ENCODE measurements at places on chromosomes 13 and 19.

- no peak for DNase-seq
Measured at GRCh38 chr19:37654629-37655300, 500 bp downstream of the ZFP30 start.

DNA sequence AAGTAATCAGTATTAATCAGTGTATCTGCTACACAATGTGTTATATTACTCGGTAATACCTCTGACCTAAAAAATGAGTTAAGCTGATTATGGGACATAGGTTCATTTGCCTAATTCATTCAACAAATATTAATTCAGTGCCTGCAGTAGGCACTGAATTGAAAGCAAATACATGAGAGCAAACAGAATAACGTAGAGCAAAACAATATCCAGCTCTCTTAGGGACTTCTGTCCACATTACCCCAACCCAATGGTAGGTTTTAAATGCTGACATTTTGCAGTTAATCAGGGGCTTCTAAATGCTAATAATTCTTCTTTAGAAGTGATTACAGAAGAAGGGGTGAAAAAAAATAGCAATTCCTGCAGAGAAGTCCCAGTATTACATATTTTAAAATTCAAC, 4.9 kb downstream of the RCBTB2 start:
- DNase-seq = no peak

DNA sequence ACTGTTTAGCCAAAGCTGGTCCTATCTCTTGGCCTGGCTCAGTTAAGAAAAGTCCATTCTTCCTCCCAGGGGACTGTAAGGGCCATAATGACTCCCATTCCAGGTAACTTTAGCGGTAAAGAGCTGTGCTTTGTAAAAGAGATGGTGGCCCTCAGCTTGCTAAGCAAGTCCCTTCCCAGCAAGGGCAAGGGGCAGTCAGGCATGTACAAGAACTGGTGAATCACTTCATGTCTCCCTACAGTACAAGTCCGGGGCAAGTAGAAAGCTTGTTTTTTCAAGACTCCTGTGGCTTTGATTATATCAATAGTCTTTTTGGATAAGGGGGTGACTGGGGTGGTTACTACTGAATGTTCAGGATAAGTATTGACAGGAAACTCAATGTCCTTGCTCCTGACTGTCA, 88.9 kb downstream of the SLC25A15 start:
- no peak for DNase-seq

DNA sequence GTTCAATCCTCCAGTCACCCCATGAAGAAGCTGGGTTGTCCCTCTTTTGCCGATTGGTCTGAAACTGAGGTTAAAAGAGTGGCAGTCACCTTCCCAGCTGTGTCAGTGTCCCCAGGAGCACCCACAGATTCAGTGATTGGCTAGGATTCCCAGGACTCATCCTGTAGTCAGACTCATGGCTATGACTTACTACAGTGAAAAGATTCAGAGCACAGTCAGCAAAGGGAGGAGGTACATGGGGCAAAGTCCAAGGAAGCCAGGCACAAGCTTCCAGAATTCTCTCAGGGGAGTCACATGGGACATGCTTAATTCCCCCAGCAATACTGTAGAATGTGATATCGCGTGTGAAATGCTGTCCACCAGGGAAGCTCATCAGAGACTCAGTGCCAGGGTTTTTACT, 14.2 kb downstream of the ZNF473 start:
- no peak for DNase-seq

- no peak for DNase-seq
Measured at GRCh38 chr19:3471954-3472655, 8.2 kb downstream of the SMIM24 start.

DNA sequence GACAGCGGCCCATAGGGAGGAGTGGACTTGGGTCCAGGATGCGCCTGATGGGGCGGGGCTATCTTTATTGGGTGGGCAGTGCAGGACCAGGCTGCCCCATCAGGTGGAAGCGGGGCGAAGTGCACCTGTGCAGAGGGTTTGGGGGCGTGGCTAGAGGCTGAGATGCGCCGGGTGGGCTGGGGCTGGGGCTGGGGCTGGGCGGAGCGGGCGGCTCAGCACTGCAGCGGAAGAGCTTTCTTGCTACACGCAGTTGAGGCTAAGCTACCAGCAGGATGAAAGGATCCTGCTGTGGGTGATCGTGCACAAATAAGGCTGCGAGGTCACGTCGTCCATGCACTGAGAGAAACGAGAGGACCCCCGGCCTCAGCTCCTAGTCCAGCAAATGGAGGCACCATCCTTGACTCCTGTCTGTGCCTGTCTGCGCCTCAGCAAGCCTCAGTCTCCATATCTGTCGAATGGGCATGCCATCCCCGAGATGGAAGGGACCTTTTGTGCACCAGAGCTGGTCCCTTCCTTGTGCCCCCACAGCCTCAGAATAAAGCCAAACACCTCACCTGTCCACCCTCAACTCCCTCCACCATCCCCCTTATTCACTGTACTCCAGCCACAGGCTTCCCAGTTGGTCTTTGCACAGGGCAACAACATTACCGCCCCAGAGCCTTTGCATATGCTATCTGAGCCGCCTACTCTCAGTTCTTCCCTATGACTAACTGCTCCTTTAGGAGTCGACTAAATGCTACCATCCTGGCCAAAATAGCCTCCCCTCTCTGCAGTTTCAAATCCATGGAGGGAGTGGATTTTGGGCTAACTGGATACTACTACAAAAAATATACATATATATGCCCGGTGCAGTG, 21.0 kb upstream of the HOMER3 start:
- no peak for DNase-seq

- DNase-seq = no peak
Measured at GRCh38 chr13:40428354-40428753, 238.1 kb downstream of the FOXO1 start.

- no peak for DNase-seq
Measured at GRCh38 chr19:13094106-13094504, 8.6 kb downstream of the LYL1 start.

GRCh38 chr19:9797871-9798270, 21.0 kb downstream of the FBXL12 start:
- no peak for DNase-seq

DNA sequence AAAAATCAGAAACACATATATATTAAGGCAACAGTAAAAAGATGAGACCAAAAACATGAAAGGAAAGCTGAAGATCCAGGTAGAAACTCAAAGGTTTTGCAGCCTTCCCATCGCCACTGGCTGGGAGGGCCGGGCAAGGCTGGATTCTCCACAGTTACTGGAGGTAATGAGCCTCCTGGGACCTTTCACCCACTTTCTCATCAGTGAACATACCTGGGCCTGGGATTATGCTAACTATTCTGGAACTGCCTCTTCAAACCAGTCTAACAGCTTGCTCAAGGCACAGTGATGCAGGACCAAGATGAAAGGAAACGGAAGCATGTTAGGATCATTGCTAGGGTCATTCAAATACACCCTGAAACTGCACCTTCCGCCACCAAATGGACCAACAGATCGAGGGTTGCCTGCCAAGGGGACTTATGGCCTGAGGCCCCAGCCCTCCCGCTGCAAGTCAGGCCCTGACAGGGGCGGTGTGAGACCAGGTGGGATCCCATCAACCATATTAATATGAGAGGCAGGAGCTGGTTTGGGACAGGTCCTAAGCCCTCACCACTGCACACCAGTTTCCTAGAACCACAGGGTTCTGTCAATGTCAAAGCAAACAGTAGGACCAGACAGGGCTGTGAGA, 28.4 kb upstream of the ATP12A start:
- DNase-seq = no peak

- no peak for DNase-seq
Measured at GRCh38 chr13:30394751-30395191, 27.5 kb upstream of the UBE2L5 start.

DNA sequence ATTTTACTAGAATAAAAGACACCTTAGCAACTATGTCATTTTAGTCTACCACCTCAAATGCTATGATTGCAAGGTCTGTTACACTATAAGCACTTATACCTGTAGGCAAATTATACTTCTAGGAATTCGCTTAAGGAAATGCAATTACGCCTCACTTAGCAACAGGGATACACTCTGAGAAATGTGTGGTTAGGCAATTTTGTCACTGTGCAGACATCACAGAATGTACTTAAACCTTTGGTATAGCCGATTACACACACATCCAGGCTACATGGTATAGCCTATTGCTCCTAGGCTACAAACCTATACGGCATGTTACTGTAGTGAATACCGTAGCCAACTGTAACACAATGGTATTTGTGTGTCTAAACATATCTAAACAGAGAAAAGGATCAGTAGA, 30.0 kb upstream of the ZNF573 start:
- no peak for DNase-seq

DNA sequence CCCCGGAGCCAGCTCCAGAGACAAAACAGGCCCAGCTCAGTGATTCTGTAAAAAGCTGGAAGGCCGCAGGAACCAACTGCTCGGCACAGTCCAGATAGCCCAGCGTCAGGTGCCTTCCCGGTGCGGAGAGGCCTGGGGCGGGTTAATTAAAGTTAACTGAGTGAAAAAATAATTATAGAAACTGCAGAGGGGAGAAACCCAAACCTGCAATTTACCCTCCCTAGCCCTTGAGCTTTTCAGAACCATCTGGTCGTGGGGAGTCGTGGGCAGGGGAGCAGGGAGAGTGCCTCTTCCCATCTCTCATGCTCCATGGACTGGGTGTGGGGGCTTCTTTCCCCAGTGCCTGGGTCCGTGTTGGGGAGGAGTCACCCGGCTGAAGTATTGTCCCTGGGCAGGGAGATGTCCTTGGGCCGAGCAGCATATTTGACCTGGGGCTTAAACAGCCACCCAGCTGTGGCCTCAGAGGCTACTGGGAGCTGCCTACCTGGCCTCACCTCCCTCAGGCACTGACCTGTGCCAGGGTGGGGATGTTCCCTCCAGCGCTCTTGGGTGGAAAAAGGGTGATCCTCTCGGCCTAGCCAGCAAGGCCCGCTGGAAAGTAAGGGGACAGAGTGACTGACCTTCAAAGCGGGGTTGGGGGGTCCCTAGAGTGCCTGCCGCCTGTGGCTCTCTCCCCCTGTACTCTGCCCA, 65.9 kb downstream of the CHST8 start:
- no peak for DNase-seq

- DNase-seq = peak; percentile 78
Measured at GRCh38 chr19:14048443-14049153, 13.3 kb downstream of the PALM3 start.

DNA sequence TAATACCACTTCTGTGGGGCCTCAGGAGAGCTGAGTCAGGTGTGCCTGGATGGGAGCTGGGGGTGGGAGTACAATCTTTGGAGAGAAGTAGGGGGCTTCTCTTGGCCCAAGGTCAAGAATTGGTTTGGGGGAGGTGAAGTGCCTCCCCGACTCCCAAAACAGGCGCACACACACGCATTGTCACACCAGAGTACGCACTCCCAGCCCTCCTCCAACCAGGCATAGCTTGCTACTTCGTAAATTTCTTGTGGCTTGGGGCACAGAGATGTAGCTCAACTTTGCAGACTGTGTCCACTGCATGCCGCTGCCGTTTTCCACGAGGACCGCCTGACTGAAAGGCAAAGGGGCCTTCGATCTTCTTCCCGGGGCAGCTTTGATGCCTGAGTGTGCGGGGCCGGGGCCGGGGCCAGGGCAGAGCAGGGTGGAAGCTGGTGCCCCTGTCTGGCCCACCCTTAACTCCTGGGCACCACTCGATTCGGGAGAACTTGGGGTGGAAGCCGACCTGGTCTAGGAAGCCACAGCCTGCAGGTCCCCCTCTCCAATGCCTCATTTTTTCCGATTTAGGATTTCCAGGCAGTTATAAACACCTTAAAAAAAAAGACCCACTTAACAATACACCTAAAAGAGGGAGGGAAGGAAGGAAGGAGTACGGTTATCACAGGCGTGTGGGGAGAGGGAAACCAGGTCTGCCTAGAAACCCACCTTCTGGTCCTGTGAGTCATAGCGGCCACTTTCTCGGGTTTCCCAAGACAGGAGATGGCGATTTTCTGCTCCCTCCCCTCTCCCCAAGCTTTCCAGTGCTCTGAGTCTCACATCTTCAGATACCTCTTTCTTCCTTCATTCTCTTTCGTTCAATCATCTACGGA, 5.8 kb upstream of the TSHZ3 start:
- no peak for DNase-seq

GRCh38 chr19:43362179-43362578, 8.7 kb downstream of the CD177 start:
- no peak for DNase-seq

GRCh38 chr13:92804346-92804745, 422.3 kb upstream of the GPC6 start:
- DNase-seq = no peak

GRCh38 chr13:60351326-60351725, 45.7 kb upstream of the TDRD3 start:
- DNase-seq = no peak

DNA sequence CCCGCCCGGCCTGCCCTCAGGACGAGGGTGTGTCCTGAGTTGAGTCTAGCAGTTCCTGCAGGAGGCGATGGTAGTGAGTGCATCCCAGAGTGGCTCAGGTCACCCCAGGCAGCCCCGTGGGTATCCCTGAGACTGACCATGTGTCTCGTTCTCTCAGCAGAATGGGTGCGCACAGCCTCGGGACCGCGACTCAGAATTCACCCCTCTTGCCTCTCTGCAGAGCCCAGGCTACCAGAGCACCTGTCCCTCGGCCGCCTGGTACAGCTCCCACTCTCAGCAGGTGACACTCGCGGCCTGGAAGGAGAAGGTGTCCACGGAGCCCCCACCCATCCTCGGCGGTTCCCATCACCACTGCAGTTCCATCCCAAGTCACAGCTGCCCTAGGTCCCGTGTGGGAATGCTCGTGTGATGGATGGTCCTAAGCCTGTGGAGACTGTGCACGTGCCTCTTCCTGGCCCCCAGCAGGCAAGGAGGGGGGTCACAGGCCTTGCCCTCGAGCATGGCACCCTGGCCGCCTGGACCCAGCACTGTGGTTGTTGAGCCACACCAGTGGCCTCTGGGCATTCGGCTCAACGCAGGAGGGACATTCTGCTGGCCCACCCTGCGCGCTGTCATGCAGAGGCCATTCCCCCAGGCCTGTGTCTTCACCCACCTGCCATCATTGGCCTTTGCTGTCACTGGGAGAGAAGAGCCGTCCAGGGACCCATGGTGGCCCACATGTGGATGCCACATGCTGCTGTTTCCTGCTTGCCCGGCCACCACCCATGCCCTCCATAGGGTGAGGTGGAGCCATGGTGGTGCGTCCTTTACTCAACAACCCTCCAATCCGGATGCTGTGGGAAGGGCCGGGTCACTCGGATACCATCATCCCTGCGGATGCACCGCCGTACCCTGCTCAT, 87.1 kb upstream of the MCF2L start:
- no peak for DNase-seq

DNA sequence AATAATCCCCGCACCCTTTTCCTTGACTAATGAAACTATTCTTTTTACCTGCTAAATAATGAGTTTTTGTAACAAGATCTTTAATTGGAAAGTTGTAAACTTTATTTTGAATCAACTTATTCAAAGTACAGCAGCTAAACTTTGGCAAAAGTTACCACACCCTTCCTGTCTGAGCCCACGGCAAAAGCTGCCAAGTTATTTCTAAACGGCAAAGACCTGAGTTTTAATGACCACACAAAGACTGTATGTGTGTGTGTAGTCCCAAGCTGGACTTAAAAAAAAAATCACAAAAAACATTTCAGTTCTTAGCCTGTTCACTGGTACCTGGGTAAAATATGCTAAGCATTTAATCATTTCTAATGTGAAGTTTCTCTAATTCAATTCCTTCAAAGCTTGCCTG, 60.7 kb downstream of the ZAR1L start:
- no peak for DNase-seq
